ENCODE measurements at places on chromosomes 13 and 19.

GRCh38 chr19:38713227-38713649, 31.0 kb downstream of the CAPN12 start:
- no peak for DNase-seq

- no peak for DNase-seq
Observed at GRCh38 chr13:108376308-108376707, 106.8 kb downstream of the TNFSF13B start.

DNA sequence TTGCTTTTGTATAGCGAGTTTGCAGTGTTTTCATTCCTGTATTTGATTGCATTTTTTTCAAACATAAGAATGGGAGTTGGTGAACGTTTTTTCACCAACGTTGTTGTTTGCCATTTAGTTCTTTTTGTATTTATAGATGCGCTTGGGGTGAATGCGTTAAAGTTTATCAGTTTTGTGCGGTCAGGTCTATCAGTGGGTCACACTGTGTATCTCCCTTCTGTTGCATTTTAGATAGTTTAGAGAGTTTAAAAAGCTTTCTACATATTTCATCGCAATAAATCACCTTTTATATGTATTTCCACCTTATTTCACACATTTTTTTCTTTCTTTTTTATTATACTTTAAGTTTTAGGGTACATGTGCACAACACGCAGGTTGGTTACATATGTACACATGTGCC, 16.4 kb downstream of the OR7A5 start:
- DNase-seq, result no peak

DNA sequence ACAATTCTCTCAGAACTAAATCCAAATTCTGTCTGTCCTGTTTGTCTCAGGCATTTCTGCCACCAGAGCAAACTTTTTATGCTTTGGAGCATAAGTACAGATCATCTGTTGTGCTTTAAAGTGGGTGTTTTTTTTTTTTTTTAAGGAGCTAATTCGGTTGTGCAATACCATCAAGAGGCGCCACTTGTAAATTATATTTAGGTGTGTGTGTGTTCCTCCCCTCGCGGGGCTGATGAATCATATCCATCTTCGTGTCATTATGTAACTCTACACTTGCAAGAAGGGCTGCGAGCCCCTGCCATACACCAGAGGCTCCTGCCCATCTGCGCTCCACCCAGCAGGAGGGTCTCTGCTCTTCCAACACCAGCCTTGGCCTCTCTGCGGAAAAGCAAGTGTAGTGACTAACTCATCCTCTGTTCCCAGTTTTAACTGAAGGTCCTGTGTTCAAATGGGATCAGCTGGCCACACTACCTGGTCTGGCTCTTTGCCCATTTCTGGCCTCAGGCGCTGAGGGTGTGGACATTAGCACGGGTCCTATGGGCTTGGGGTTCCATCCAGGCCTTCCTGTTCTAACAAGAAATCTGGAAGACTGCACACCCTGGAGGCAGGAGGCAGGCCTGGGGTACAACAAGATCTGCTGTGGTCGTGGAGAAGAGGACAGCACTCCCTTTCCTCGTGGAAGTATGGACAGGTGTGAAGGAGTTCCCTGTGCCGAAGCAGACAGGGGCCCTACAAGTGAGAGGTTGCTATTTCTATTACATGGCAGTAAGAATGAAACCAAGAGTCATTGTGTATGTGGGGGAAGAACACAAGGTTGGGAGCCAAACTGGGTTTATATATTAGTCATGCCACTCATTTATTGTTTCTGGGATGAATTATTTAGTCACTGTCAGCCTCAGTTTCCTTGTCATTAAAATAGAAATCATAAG, 96.1 kb upstream of the MBNL2 start:
- peak; percentile 48 for DNase-seq

DNA sequence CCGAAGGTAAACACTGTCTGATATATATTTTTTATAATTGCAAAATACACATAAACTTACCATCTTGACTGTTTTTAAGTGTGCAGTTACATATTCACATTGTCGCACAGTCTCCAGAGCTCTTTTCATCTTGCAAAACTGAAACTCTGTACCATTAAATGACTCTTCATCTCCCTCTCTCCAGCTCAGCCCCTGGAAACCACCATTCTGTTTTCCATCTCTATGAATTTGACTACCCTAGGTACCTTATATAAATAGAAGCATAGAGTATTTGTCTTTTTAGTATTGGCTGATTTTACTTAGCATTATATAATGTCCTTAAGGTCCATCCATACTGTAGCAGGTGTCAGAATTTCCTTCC, 45.8 kb downstream of the LRCH1 start:
- no peak for DNase-seq

- no peak for DNase-seq
Observed at GRCh38 chr13:107360010-107360409, 792.1 kb upstream of the ARGLU1 start.

DNA sequence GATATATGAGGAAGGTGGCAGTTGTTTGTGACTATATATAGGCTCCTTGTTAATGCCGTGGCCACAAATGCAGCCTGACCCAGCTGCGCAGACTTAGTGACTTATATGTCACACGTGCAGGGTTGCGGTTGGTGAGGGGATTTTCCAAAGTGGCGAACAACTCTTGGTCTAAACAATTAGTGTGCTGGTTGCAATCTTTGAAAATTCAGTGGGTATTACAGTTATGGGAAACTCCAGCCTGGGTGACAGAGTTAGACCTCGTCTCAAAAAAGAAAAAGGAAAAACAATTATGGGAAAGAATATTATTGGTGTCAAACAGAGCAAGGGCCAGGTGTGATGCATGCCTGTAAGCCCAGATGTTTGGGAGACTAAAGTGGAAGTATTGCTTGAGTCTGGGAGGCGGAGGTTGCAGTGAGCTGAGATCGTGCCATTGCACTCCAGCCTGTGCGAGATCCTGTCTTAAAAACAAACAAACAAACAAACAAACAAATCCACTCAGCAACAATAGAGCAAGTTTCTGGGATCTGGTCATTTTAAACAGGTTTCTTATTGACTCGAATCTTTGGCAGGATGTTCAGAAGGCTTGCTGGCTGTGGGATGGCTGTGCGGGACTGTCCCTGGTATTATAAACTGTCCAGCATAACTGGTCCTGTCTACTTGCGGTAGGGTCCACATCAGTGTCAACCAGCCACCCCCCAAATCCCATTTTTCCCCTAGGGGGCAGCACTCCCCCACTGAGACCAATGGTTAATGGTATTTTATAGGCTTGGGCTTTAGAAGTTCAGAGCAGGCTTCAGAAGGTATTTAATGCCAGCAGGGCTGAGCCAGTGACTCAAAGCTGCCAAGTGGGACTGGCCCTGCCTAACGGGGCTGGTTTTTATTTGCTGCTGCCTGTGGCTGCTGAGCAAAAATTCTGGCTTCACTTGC, 15.4 kb downstream of the RELB start:
- DNase-seq, result peak; percentile 79

DNA sequence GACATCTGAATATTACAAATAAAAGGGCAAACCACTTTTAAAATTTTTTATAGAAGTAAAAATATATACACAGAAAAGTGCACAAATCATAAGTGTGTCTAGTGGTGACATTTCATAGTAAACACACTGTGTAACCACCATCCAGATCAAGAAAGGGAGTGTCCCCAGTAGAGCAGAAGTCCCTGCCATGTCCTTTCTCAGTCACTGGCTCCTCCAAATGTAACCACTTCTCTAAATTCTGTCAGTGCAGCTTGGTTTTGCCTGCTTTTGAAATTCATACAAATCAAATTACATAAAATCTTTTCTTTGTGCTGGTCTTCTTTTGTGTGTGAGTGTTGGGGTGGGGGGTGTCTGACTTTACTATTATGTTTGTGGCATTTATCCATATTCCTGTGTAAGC, 116.5 kb downstream of the RBM26 start:
- no peak for DNase-seq

DNA sequence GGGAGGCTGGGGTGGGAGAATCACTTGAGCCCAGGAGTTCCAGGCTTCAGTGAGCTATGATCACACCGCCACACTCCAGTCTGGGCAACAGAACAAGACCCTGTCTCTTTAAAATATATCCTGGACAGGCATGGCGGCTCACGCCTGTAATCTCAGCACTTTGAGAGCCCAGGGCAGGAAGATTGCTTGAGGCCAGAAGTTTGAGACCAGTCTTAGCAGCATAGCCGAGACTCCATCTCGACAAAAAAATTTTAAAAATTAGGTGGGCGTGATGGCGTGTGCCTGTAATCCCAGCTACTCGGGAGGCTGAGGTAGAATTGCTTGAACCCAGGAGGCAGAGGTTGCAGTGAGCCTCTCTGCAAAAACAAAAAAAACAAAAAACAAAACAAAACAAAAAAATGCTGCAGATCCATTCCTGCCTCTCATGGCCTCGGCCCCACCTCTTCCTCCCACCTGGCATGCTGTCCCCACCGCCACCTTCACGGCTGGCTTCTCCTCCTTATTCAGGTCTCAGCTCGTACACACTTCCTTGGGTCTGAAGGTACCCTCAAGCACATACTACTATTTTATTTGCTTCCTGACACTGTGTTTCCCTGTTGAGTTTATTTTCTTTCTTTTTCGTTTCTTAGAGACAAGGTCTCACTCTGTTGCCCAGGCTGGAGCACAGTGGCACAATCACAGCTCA, 5.3 kb downstream of the RFX1 start:
- DNase-seq, result no peak
